ENCODE measurements at places on chromosomes 4 and X. TPM values are rescaled to one million over a fixed set of nuclear protein-coding genes. Genes with fewer than 3 reads are reported as not detected.

Gene CT83
- not detected for total RNA-seq

Gene CXorf49
- total RNA-seq: not detected

Gene FREM3
- not detected for total RNA-seq

Gene ARHGAP6
- total RNA-seq: 6.7 TPM

Gene FHDC1
- total RNA-seq: 32.5 TPM

Gene CDX4
- total RNA-seq: not detected

GRCh38 chr4:138572007-138572406 is 329.9 kb upstream of the SLC7A11 start:
- no peak for DNase-seq

GRCh38 chrX:19361701-19362100 is 18.0 kb downstream of the PDHA1 start:
- no peak for DNase-seq

DNA sequence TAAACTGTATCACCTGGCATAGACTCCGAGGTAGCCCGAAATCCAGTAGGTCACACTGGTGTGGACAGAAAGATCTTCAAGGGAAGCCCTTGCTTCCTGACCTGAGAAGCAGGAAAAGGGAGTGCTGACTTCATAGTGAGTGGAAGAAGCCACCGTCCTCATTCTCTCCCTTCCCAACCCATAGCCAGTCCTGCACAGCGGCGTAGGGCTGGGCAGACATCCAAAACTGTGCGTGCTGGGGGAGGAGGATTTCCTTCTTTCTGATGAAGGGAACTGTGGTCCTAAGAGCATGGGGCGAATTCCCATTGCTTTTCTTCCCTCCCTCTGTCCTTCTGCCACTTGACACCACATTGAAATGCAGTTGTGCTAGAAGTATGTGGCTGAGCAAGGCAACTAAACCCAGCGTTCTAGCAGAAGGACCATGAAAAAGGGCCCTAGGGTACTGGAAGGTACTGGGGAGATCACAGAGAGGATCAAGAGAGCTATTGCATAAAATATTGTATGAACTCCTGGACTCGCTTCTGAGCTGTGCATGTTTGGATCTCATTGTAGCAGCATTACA is 66.9 kb downstream of the STOX2 start:
- no peak for DNase-seq

GRCh38 chr4:10347815-10348214 is 109.4 kb downstream of the ZNF518B start:
- DNase-seq: no peak

- no peak for DNase-seq
Measured at GRCh38 chr4:168893205-168893604, 116.8 kb downstream of the CBR4 start.

- DNase-seq: no peak
Measured at GRCh38 chrX:109384699-109385098, 97.2 kb downstream of the GUCY2F start.

DNA sequence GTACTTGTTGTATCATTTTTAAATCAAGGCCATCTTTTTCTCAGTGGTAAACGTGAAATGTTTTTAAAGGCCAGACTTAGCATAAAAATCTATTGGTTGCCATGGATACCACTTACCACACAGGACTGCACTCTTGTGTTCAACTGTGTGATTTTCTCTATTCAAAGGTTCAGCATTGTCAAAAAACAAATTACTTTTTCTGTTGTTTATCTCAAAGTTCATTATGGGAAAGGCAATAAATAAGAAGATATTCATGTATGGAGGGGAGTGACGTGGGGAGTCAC is 231.0 kb upstream of the GATB start:
- no peak for DNase-seq

DNA sequence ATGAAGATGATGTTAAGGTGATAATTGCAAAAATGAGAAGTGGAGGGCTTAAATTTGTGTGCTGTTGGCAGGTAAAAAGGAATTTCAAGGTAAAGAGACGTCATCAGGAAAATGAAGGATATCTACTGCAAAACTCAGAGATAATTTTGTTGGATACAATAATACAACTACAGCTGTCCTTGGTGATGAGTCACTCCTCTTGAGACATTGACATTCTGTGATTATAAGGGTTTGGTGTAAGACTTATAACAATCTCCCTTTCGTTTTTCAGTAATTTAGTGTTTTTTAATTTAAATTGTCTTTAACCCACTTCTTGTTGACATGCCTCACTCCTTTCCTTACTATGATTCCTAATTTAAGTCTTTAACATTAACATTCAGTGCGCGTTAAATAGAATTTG is 1074.1 kb upstream of the SLIT2 start:
- DNase-seq: no peak

- no peak for DNase-seq
Measured at GRCh38 chr4:12116009-12116552, 687.4 kb upstream of the HS3ST1 start.

- DNase-seq: no peak
Measured at GRCh38 chr4:94758141-94758699, 465 bp downstream of the BMPR1B start.

GRCh38 chr4:104408878-104409277 is 85.8 kb downstream of the CXXC4 start:
- DNase-seq: no peak

- DNase-seq: no peak
Measured at GRCh38 chr4:174534461-174534860, 12.2 kb upstream of the HPGD start.

DNA sequence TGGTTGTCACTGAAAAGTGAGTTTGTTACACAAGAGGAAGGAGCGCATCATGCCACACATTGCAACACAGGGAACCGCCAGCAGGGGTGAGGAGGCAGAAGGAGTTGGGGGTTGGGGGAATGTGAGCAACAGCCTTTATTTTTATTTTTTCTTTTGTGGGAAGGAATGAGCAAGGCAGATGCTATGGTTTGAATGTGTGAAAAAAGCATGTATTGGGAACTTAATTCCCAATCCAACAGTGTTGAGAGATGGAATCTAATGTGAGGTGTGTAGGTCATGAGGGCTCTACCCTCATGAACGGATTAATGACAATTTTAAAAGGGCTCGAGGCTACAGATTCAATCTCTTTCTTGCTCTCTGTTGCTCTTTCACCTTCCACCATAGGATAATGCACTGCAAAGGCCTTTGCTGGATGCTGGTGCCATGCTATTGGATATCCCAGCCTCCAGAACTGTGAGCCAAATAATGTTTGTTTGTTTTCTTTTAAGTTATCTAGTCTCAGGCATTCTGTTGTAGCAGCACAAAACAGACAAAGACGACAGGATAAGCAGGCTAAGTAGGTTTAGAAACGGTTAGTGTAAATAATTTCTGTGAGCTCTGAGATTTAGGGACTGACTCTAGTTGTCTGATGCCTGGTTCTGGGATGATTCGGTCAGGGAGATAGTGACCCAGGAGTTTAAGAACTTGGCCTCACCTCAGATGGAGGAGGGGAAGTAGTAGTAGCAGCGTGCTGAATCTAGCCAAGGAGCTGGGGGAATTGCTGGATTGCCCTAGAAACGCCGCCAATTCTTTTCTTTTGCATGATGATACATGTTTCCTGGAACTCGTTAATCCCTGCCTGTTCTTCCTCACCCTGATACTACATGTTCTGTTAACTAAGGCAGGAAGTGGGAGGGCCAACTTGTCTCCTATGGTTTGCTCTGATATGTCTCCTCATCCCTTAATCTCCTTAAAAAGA is 156.6 kb upstream of the CTSO start:
- DNase-seq: no peak

- DNase-seq: no peak
Measured at GRCh38 chr4:140903522-140904475, 147.6 kb upstream of the TBC1D9 start.

All from suprapubic skin (tissue), 4 donors.